ENCODE measurements at places on chromosomes 16 and 17. TPM values are rescaled to one million over a fixed set of nuclear protein-coding genes. Genes with fewer than 3 reads are reported as not detected.

DNA sequence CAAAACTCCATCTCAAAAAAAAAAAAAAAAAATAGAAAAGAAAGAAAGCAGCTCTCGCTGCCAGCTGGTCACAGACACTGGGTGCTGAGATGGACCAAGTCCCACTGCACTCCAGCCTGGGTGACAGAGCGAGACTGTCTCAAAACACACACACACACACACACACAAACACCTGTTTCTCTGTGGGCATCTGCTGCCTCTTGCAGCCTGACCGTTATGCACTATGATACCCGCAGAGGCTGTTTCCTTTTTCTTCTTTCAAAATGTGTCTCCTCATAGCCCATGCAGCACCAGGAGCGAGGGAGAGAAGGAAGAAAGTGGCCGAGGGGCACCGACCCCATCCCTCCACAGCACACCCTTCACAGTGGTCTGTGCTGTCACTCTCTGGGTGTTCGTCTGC, 36.9 kb upstream of the KLHDC4 start:
- H3K4me1 ChIP-seq, result peaks cover 13% of the 10 kb centered on the region
- H3K36me3 ChIP-seq, result peaks cover 3% of the 10 kb centered on the region
- DNase-seq, result no peak
- H3K27ac ChIP-seq, result no peak overlapping the region
- no peak overlapping the region for H3K4me3 ChIP-seq

- no peak for DNase-seq
- H3K27ac ChIP-seq, result no peak overlapping the region
- H3K36me3 ChIP-seq, result peaks cover 1% of the 10 kb centered on the region
- H3K4me1 ChIP-seq, result no peaks in the 10 kb centered on the region
- H3K4me3 ChIP-seq, result no peak overlapping the region
These were observed 2057.1 kb downstream of the TP53TG3F start for GRCh38 chr16:35516551-35516950.

DNA sequence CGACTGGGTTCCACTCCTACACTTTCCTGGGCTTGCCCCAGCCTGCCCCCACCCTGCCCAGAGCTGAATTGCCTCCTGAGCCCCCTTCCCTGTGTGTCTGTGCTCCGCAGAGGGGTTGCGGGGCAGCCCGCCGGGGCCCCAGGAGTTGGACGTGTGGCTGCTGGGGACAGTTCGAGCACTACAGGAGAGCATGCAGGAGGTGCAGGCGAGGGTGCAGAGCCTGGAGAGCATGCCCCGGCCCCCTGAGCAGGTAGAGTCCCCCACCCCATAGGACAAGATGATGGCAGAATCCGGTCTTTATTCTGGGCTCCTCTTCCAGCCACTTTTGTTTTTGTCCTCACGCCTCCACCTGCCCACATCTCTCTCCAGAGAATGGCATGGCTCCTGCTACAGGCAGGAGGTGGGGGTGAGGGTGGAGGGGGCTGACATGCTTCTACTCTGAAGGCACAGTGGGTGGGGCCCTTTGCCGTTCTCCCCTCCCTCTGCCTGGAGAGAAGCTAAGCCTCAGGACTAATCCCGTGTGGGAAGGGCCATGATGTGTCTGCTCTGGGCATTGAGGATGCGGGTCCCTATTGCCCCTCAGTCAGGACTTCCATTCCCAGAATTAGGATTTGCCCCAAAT, 3.5 kb downstream of the ACBD4 start:
- no peak overlapping the region for H3K27ac ChIP-seq
- peaks cover 21% of the 10 kb centered on the region for H3K4me1 ChIP-seq
- H3K36me3 ChIP-seq, result peaks cover 2% of the 10 kb centered on the region

- peaks cover 29% of the 10 kb centered on the region for H3K4me1 ChIP-seq
- peak overlapping the region; percentile 89 for H3K4me3 ChIP-seq
- DNase-seq, result no peak
- no peaks in the 10 kb centered on the region for H3K27me3 ChIP-seq
These were observed 1.7 kb downstream of the UNKL start for GRCh38 chr16:1412847-1413246.

DPEP3 gene
- 0.16 TPM for total RNA-seq

GRAPL gene
- 2.8 TPM for total RNA-seq

C17orf67 gene
- 4.5 TPM for total RNA-seq

GRB7 gene
- 6.0 TPM for total RNA-seq

ASIC2 gene
- not detected for total RNA-seq

FAM20A gene
- total RNA-seq, result not detected

DNA sequence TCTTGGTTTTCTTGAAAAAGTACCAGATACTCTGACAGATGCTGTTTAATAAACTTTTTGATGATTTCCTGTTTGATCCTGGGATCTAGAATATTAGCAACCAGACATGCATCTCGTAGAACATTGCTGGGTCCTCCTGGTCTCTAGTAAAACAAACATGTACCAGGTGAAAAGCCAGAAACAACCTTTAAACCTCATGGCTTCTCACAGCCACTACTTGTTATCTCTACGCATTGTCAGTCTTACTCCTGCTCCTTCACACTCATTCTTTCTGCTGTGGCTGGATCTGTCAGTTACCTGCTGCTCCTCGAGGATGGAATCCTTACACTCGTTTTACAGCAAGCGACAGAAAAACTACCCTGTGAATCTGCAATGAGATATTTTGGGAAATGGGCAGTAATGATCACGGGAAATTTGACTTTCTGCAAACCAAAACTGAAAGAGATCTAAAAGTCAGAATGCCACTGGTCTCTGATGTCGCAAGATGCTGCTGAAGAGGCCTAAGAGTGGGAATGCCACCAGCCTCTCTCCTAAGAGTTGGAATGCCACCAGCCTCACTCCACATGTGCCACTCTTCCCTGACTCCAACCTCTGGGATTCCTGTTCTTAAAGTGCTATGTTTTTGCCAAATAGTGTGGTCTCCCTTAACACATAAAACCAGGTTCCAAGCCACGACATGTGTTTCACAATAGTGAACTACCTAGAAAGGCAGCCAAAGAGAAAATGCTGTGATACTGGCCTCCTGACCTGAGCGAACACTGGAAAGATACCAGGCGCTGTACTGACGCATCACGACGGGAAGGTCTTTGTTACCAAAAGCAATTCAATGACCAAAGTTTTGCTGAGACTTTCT, 86.3 kb downstream of the VPS53 start:
- peak overlapping the region; percentile 5 for H3K27ac ChIP-seq
- no peak for DNase-seq
- no peak overlapping the region for H3K4me3 ChIP-seq
- H3K36me3 ChIP-seq, result peaks cover 1% of the 10 kb centered on the region
- no peaks in the 10 kb centered on the region for H3K4me1 ChIP-seq

DNA sequence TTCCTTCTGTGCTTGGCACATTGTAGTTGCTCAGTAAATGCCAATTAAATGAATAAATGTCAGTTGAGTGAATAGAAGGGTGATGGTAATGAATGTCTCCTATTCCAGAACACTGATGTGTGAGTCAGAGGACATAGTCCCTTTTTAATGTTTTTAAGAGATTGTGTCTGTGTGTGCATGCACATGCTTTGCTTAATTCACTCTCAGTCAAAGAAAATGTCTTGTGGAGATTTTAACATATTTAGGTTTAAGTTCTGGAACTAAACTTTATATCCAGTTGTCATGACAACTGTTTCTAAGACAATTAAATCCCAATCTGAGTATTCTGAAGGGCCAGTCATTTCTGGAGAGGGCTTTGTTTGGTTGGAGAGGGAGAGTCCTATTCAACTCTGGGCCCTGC, 255.3 kb upstream of the CDH11 start:
- H3K27ac ChIP-seq, result no peak overlapping the region
- DNase-seq, result no peak
- no peaks in the 10 kb centered on the region for H3K36me3 ChIP-seq
- H3K4me3 ChIP-seq, result no peak overlapping the region
- H3K27me3 ChIP-seq, result no peaks in the 10 kb centered on the region
- no peaks in the 10 kb centered on the region for H3K4me1 ChIP-seq

DNA sequence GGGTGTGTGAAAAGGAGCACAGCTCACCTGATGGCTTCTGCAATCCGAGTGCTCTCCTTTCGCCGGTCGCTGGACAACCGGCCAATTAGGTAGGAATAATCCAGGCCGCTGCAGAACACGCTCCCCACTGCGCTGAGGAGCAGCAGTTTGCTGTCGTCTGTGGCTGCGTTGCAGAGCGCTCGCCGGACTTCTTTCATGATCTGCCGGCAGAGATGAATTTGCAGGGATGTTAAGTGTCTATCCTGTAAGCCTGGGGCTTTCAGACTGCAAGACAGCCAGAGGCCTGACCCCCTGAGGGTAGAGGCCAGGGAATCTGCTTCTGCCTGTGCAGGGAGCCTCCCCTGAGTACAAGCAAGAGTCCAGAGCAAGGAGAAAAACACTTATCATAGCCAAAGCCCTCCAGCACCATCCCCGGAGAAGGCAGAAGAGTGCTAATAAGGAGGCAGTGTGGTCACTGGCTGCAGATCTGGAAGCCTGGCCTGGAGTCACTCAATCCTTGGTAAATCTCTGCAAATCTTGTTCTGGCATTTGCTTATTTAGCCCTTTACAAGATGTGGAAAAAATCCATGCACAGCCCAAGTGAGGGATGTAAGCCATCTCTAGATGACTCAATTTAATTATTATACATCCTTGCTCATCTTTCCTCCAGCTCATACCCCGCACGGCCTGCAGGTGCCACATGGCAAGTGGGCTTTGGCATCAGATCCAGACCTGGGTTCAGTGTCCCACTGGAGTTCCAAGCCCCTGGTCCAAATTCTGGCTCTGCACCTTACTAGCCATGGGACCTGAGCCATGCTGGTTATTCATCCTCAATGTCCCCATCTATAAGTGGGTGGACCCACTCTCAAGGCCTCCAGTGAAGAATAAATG, 80.2 kb downstream of the DYNLRB2 start:
- H3K4me1 ChIP-seq, result no peaks in the 10 kb centered on the region
- no peak for DNase-seq
- H3K27ac ChIP-seq, result no peak overlapping the region
- peaks cover under 1% of the 10 kb centered on the region for H3K36me3 ChIP-seq

ANKFN1 gene
- total RNA-seq, result not detected

DNA sequence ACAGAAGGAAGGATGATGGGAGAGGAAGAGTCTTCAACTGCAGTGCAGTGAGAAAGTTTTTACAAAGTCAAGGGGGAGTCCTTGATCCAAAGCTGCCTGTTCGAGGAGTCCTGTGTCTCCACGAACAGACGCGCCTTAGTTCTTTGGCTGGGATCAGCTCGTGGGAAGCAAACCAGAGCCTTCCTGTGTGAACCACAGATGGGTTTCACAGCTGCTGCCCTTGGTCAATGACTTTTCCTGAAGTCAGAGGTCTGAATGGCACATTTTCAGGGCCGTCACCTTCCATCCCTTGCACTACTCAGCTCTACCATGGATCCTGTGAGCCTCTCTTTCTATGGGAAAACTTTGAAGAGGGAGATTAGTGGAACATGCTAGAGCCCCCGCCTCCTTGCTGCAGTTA, 4.2 kb upstream of the SBK1 start:
- H3K4me3 ChIP-seq, result no peak overlapping the region
- H3K27me3 ChIP-seq, result no peaks in the 10 kb centered on the region
- peaks cover 17% of the 10 kb centered on the region for H3K4me1 ChIP-seq
- no peak overlapping the region for H3K27ac ChIP-seq
- DNase-seq, result no peak

DNA sequence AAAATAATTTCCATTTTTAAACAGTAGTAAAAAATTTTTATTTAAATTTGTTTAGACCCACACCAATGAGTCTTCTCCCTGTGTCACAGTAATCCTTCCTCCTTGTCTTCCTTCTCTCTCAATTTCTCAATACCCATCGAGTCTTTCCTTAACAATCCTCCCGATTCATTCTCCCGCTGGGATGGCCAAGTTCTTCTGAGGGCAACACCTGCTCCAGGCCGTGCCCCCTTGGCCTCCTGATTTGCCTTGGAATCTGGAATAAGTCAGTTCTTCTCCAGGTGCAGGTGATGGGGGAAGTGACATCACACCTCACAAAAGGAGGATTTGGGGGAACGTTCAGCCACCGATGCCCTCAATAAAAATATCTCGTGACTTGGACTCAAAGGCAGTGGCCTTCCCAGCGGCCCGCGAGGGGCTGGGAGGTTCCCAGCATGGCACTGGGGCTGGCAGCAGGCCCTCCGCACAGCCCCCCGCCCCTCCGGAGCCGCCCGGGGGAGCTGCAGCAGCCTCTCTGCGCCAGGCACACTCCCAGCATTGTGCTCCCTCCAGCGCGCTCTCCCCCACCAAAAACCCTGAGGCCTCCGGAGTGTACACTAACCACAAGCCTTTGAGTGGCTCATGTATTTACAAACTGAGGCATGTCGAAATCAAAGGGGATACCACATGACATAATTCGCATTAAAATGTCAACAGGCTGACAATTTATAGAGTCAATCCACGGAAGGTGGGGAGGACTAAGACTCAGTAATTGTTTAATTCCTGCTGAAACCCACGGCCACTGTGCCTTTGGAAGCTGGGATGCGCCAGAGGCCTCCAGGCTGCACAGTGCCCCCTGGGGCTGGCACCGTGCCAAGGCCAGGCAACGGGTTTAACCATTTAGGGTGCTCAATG, 120.5 kb downstream of the ZFHX3 start:
- H3K27me3 ChIP-seq, result no peaks in the 10 kb centered on the region
- no peak overlapping the region for H3K27ac ChIP-seq
- no peaks in the 10 kb centered on the region for H3K4me1 ChIP-seq
- H3K4me3 ChIP-seq, result no peak overlapping the region
- DNase-seq, result no peak
- no peaks in the 10 kb centered on the region for H3K36me3 ChIP-seq

DNA sequence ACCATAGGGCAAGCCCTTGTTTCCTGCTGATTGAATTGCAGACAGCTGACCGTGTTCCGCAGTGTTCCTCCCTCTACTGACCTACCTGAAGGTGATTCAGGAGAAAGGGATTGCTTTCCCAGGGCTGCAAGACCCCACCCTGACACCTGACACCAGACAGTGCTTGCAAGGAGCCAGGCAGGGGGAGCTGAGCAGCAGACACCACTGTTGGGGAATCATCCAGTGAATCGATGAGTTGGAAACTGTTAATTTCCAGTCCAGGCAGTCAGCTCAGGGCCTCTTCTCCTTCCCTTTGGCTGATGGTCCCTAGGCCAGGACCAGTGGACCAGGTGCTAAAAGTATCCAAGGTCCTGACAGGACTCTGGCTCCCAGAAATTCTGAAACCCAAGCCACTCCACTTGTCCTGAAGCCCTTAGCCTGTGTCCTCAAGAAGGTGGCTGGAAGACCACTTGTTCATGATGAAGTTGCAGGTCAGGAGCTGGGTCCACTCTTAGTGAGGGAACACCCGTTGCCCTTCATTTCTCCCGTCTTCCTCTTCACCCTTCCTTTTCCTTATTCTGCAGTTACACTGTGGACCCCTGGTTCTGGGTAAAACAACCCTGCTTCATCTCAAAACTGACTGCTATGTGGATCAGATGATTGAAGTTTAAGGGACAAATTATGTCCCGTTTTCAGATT, 9.5 kb upstream of the UNK start:
- H3K4me1 ChIP-seq, result peaks cover 54% of the 10 kb centered on the region
- H3K4me3 ChIP-seq, result no peak overlapping the region
- H3K36me3 ChIP-seq, result peaks cover 28% of the 10 kb centered on the region

DNA sequence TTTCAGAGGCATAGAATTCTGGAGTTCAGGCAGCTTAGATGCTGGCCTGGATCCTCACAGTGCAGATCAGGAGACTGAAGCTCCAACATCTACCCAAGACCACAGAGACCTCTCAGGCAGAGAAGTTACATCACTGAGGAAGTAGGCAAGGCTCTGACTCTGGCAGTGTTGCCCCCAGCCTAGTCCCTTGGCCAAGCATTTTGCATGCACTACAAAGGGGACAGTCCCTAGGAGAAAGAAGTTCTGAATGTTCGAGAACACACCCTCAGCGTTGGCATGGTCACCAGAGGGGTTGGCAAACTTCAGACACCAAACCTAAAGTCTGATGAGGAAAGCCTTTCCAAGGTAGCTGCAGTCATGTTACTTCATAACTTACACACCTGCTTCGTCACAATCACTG, 2.5 kb downstream of the RANBP10 start:
- H3K27ac ChIP-seq, result no peak overlapping the region
- peak; percentile 32 for DNase-seq
- peaks cover 69% of the 10 kb centered on the region for H3K4me1 ChIP-seq
- peak overlapping the region; percentile 53 for H3K4me3 ChIP-seq
